ENCODE measurements at places on chromosomes 2 and 18.

DNA sequence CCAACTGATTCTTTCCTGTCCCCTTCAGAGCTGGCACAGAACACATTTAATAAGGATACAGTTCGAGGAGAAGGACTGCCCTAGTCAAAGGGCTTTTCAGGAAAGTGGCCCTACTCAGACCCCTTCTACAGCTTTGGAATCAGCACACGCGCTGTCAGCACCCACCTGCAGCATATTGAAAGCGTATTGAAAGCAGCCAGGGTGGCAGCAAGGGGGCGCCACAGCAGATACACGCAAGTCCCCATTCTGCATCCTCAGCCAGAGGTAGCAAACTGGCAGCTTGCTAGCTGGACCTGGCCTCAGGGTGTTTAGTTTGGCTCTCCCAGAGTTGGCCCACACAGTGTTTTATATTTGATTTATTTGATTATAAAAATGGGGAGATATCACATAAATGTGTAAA, 101.0 kb upstream of the NT5C1B start:
- DNase-seq = no peak

DNA sequence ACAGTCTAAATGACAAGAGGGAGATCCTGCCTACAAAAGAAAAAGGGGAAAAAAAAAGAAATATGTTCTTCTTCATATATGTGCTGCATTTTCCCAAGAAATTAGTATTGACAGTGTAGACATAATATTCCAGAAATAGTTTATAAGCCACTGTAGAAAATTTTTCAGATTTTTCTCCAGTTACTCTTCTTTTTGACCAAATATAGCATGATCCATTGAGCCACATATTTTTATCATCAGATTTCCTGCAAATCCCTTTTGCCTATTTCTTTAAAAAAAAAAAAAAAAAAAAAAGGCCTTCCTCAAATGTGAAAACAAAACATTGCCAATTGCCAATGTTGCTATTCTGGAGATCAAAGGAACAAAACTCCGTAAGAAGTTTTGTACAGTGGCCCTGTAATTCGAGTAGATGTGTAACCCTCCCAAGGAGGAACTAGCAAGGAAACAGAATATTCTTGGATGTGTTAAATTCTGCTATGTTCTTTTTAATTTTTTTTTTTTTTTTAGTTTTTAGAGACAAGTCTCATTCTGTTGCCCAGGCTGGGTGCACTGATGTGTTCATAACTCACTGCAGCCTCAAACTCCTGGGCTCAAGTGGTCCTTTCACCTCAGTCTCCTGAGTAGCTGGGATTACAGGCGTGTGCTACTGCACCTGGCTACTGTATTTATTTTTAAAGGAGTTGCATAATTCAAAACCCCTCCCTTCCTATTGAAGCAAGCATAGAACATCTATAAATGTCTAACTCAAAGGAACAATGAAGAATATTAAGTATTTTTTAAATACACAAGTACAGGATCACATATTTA, 12.5 kb upstream of the CABYR start:
- DNase-seq = no peak

DNA sequence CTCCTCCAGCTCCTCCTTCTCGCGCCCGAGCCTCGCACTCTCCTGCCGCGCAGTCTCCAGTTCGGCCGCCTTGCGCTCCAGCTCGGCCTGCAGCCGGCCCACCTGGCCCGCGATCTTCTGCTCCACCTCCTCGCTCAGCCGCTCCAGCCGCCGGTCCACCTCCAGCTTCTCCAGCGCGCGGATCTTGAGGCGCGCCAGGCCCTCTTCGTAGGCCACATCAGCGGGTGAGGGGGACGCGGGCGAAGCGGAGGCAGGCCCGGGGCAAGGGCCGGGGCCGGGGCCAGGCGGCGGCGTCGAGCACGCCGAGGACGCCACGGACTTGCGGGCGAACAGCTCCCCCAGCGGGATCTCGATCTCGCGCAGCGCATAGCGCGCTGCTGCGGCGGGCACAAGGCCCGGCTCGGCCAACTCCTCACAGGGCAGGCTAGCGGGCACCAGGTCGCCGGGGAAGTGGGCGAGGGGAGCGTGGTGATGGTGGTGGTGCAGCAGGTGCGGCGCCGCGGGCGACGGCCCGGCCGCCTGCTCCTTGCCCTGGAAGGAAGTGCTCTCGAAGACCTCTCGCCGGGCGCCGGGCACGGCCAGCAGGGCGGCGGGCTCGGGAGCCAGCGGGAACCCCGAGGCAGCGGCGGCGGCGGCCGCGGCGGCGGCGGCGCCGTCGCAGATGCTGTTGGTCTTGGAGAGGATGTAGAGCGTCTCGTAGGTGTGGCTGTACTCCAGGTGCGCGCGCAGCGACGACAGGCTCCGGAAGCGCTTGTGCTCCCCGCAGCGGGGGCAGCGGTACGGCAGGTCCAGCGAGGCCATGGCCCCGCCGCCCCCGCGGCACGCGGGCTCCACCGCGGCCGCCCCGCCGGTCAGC, 15.2 kb downstream of the FBXO41 start:
- peak; percentile 55 for DNase-seq

DNA sequence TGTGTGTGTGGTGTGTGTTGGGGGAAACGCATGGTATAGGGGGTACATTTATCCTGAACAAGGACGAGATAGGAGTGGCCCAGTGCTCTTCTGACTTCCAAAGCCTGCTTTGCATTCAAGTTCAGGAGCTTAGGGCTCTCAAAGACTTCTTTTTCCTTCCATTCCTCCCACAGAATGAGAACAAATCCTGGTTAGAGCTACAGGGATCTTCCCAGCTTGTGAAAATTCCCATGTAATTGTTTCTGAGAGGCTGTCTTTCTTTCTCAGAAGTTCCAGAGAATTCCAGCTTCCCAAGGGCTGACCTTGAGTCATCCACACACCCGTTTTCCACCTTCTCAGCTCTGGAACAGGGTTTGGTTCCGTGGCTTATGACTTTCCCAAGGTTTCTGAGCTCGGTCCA, 38.9 kb downstream of the FASTKD2 start:
- DNase-seq = no peak

- DNase-seq = no peak
Observed at GRCh38 chr18:49002045-49002444, 51.3 kb upstream of the SMAD7 start.

DNA sequence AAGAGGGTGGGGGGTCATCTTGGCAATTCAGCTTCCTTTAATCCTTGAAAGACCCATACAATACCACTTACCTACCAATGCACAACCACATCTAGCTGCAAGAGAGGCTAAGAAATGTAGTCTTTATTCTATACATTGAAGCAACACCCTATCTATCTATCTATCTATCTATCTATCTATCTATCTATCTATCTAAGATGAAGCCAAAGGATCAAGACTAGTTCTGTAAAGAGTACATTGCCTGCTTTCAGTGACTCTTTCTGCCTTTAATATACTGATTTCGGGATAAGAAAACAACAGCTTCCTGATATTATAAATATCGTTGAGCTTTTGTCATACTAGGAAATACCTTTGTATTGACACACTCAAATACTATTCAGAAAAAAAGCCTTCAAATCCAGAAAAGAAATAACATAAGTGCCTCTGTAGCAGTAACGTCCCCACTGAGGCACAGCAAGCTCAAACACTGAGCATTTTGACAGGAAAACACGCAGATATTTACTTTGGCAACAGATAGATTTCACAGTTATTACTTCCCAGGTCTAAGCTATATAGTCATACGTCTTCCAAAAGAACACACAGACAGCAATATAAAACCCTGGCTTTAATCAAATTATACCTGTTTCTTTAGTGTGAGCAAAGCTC, 139.4 kb upstream of the SERTAD2 start:
- no peak for DNase-seq

DNA sequence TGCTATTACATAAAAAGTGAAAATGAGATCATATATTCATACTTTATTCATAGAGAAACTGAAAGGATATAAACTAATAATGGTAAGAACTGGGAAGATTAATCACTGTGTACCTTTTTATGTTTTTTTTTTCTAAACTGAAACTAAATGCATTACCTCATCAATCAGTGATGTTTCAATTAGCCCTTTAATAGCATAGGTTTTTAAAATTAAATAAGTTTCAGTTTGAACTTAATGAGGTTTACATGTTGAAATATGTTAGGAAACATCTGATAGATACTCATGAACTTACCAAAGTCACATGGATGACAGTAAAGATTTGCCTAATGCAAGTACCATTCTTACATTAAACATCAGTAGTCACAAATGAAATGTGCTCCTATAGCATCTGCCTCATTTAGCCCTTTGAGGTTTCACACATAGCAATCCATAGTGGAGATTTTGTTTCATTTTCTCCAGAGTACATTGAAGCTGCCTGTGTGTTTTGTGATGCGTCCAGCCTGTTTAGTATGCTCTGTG, 8.9 kb downstream of the MAPRE2 start:
- DNase-seq = no peak

GRCh38 chr2:159546039-159546438, 70.3 kb downstream of the BAZ2B start:
- no peak for DNase-seq

GRCh38 chr18:56936457-56936856, 210.4 kb upstream of the BOD1L2 start:
- no peak for DNase-seq

DNA sequence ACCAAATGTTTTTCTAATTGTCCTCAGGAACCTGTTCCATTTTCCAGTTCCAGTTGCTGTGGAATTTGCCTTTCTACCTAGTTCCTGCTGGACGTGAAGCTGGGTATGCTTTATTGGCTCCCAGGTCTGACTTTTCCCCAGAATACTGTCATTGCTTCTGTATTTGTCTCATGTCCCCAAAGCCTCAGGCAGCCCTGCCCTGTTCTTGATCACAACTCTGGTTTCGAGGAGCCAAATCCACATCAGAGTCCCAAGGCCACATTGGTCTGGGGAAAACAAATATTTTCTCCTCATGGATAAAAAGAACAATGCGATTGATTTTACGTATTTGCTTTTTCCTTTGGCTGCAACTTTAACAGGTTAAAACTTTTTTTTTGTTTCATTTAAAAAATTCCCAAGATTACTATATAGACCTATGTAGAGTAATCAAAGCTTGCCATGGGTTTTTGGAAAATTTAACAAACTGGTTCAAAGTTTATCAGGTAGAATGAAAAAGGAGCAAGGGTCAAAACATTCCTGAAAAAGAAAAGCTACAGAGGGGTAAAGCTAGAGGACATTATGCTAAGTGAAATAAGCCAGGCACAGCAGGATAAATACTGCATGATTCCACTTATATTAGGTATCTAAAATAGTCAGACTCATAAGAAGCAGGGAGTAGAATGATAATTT, 85.2 kb downstream of the MDH1 start:
- DNase-seq = no peak

DNA sequence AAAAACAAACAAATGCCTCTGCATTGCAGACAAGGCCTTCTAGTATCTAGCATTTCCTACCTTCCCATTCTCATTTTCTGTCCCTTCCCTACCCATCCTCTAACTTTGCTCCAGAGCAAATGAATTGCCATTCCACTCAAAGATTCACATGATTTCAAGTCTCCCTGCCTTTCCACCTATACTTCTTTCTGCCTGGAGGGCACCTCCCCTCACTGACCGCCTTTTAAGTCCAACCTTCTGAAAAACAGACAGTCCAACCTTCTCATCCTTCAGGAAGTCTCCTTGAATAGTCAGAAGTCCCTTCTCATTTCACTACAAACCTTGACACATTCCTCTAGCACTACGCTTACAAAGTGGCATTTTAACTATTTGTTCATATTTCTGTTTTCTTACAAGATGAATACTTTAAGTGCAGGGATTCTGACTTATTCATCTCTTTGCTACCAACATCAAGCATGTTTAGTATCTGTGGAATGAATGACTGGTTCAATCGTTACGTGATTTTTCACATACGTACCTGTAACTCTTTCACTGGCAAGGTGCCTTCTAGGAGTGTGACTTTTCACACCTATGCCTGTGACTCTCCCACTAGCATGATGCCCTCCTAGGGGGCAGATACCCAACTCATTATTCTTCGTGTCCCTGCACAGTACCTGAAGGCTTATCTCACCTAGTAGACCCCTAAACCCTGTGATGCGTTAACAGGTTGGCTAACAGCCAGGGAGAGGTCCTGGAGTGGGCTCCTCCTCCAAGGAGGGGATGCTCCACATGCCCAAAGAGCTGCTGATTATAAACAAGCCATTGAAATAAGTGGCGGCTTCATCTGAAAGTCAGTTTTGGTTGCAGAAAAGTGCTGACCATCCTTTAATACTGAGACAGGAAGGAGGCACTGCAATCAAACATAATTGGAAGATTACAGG, 356.2 kb downstream of the MYCN start:
- DNase-seq = no peak

GRCh38 chr2:118053681-118054080, 34.6 kb upstream of the INSIG2 start:
- no peak for DNase-seq

- peak; percentile 63 for DNase-seq
Observed at GRCh38 chr2:196249860-196250259, 78.5 kb upstream of the STK17B start.

GRCh38 chr2:114786901-114787300, 344.5 kb downstream of the DPP10 start:
- DNase-seq = no peak

DNA sequence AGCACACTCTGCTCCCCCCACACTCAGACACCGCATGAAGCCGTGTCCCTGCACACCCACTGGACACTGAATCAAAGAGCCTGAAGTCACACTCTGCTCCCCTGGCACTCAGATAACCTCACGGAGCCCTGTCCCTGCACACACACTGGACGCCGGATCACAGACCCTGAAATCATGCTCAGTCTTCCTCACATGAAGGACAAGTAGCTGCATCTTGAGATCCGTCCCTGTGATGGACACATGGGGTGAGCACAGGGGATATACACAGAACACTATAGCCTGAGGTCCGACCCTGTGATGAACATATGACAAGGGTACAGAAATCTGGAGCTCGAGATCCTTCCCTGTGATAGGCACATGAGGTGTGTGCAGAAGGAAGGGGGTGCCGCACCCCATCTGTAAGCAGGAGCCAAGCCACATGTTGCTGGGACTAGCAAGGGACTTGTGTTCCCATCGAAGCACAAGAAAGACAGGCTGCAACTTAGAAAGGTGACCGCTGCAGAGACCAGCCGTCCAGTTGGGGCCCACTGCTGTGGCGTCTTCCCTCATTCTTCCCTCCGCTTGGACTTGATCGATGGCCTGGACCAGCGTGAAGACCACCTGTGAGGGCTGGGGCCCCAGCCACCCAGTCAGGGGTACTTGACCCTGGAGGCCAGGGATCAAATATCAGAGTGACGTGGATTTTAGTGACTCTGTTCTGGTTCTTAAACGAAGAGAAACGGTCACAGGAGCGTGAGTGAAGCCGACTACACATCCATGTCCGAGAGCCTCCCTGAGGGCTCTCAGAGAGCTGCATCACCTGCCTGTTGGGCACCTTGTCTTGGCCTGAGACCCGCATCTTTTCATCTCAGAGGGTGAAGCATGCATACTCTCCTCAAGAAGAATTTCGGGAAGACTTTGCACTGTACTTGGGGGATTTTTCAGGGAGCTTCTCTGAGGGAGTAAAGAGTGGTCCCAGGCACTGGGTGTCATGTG, 391.7 kb upstream of the SALL3 start:
- DNase-seq = no peak

Measured in hematopoietic multipotent progenitor cell (in vitro differentiated cells).